CD4-positive, alpha-beta T cell (primary cell): ENCODE measurements at places on chromosomes 1 and 21. TPM values are rescaled to one million over a fixed set of nuclear protein-coding genes. Genes with fewer than 3 reads are reported as not detected.

BSND gene
- total RNA-seq: not detected

CADM3 gene
- total RNA-seq: not detected

GRCh38 chr21:26888256-26888655, 43.0 kb upstream of the ADAMTS1 start:
- no peak for DNase-seq

- no peak for DNase-seq
Measured at GRCh38 chr21:32888971-32889370, 117.4 kb upstream of the PAXBP1 start.

- no peak for DNase-seq
Measured at GRCh38 chr1:34212673-34213072, 36.0 kb downstream of the C1orf94 start.

DNA sequence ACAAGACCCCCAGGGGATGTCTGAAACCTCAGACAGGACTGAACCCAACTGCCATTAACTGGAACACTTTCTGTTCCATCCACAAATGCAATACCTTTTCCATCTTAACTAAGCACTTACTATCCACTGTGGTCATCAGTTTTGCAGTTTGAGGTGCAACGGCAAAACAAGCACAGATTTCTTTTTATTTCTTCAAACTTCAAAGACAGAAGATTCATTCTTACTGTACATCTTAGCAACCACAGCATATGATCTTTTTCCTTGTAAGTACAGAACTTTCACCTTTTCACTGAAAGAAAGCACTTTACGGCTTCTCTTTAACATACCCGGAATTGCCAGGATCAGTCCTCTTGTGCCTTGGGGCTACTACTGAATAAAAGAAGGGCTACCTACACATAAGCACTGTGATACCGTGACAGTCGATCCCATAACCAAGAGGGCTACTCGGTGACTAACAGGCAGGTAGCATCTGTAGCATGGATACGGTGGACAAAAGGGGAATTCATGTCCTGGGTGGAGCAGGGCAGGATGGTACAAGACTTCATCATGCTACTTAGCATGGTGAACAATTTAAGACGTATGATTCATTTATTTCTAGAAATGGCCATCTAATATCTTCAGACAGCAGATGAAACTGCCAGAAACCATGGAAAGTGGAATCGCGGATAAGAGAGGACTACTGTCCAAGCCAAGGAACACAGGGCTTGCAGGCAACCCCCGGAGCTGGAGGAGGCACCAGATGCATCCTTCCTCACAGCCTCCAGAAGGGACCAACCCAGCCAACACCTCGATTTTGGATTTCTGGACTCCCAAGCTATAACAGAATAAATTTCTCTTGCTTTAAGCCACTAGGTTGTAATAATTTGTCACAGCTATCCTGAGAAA, 18.4 kb downstream of the ERG start:
- DNase-seq: no peak
